ENCODE measurements at places on chromosomes 12 and 14.

GRCh38 chr14:53894456-53894855, 62.2 kb downstream of the BMP4 start:
- no peak for DNase-seq

- no peak for DNase-seq
Measured at GRCh38 chr12:116200812-116201211, 76.7 kb downstream of the MED13L start.

- no peak for DNase-seq
Measured at GRCh38 chr12:124031058-124031457, 58.0 kb downstream of the ZNF664 start.

GRCh38 chr14:92922155-92922735, 705 bp upstream of the CHGA start:
- DNase-seq: no peak

GRCh38 chr14:66228267-66228970, 257.8 kb upstream of the CCDC196 start:
- no peak for DNase-seq

- peak; percentile 72 for DNase-seq
Measured at GRCh38 chr12:71440345-71440762, 756 bp downstream of the LGR5 start.

DNA sequence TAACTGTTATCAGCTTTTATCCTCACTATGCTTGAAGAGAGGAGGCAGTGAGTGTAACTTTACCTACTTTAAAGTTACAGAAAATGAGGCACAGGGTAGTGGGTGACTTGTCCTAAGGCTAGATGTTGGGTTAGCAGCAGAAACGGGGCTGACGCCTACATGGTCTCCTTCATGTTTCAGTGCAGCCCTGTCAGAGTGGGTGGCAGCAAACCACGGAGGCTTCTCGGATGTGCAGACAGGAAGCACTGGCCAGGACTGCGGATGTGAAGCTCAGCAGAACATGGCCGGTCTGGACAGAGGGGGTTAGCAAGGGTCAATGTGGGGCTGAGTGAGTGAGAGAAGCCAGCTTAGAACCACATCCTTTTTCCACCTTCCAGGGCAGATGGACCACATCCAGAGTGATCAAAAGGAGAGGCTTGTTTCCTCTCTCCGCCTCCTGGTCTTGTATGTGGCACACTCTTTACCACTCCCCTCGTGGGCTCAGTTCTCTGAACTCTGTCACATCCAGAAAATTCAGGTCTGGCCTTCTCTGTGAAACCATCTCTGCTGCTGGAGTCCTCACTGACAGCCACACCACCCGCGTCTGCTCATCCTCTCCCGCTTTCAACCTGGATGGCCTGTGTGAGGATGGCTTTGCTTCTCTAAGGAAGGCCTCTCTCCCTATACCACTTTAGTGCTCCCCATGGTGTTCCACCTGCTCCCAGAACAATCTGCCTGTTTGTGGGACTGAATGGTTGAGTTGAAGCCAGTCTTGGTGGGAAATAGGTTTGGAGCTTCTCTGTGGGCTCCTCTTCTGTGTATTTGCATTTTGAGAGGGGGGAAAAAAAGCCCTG, 14.1 kb downstream of the SUSD6 start:
- peak; percentile 80 for DNase-seq

DNA sequence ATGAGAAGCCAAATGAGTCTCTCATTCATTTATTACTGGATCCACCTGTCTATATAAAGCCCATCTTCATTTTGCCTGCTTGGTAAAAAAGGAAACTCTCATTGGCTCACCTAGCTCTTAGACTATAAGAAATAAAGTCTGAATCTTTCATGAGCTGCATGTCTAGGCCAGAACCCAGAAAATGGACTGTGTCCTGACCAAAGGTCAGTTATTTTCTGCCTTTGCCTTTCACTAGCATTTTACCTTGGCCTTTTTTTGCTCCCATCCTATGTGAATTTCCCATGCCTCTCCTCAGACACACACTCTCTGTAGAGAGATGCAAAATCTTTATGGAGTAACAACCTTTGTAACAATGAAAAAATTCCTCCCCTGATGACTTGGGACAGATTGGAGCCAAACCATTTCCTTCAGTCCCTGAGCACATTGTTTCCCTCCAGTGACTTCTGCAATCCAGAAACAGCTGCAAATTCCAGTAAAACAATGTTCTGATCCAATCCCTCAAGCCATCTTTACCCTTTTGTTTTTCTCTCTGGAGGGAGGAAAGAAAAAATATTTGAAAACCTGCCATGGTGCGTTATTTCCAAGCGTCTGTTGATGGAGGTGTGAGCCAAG, 33.6 kb upstream of the MAP3K9 start:
- no peak for DNase-seq

- DNase-seq: peak; percentile 47
Measured at GRCh38 chr14:82710267-82710841, 1176.7 kb upstream of the SEL1L start.

DNA sequence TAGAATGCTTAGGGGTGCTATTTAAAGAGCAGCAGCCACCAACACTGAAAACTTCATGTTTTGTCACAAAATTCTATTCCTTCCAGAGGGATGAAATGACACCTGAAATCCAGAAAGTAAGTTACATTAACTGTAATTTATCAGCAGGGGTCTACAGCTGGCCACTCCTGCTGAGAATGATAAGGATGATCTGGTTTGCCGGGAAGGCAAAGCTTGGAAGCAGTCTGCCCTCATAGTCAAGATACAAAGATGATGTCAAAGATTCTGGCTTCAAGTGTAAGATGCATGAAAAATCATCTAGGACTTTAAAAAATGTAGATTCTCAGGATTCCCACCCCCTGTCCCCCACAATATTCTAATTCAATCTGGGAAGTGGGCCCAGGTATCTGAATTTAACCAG, 58.4 kb downstream of the DCAF5 start:
- no peak for DNase-seq

- DNase-seq: no peak
Measured at GRCh38 chr12:31835276-31835882, 106.6 kb upstream of the AMN1 start.

- DNase-seq: no peak
Measured at GRCh38 chr12:1927051-1927680, 8.7 kb upstream of the CACNA2D4 start.

- no peak for DNase-seq
Measured at GRCh38 chr12:83473408-83474095, 786.8 kb downstream of the TMTC2 start.

- DNase-seq: no peak
Measured at GRCh38 chr12:53042607-53043454, 7.0 kb upstream of the TNS2 start.

GRCh38 chr12:14920475-14921126, 17.7 kb downstream of the ERP27 start:
- DNase-seq: no peak

DNA sequence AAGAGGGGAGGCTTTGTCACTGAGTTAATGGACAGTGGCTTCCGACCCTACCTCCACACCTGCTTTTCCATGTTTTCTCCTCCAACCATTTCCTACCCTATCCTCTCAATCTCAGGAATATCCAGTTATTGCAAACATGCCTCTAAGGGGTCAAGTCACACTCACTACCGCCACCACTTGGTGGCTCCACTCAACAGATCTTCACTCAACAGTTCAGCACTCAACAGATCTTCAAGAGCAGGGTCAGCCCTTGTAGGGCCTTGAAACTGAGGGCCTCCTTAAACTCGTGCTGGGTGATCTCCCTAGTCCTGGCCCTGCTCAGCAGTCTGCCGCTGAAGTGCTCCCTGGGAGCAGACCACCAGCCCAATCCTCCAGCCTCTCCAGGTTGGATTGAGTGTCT, 14.2 kb downstream of the ZNF641 start:
- DNase-seq: no peak

GRCh38 chr14:70014406-70015095, 135.3 kb downstream of the SMOC1 start:
- no peak for DNase-seq

GRCh38 chr12:38875586-38876228, 29.7 kb downstream of the CPNE8 start:
- no peak for DNase-seq

DNA sequence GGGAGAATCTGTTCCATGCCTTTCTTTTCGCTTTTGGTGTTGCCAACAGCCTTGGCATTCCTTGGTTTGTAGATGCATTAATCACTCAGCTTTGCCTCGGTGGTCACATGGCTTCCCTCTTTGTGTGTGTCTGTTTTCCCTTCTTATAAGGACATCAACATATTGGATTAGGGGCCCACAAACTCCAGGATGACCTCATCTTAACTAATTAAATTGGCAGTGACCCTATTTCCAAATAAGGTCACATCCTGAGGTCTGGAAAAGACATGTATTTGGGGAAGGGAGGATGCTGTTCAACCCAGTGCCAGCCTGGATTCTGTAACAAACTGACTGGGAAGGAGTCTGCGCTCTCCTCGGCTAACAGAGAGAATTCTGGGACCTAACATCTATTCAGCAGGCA, 365.7 kb upstream of the FKBP4 start:
- DNase-seq: no peak

GRCh38 chr12:121812921-121813896, 9.4 kb downstream of the SETD1B start:
- DNase-seq: peak; percentile 49

- peak; percentile 71 for DNase-seq
Measured at GRCh38 chr14:53306267-53306721, 153.2 kb upstream of the DDHD1 start.

GRCh38 chr12:80157645-80158044, 58.3 kb downstream of the OTOGL start:
- no peak for DNase-seq

GRCh38 chr12:104462931-104463339, 6.2 kb downstream of the CHST11 start:
- DNase-seq: no peak

DNA sequence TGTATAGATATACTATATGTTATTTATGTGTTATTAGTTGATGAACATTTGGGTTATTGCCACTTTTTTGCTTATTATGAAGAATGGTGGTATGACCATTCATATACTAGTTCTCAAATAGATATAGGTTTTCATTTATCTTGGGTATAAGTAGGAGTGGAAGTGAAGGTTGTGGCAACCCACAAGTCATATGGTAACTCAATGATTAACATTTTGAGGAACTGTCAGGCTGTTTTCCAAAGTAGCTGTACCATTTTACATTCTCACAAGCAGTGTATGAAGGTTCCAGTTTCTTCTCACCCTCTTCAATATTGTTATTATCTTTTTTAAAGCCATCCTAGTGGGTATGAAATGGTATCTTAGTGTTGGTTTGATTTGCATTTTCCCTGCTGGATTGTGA, 19.0 kb upstream of the MSRB3 start:
- DNase-seq: no peak

DNA sequence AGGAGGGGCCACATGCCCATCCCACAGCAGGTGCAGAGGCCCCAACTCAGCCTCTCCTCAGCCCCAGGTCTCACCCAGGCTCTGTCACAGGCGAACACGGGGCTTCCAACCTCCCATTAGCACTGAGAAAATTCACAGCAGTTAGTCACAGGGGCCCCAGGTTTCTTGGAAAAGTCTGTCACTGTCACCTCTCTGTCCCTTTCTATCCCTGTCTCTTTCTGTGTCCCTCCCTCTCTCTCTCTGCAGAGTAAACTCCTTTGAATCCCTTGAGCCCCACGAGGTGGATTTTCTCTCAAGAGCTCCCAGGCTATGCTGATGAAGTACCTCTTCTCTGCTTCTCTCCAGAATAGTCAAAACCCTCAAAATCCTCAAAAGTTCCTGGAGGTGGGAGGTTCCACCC, 14.0 kb upstream of the ENDOU start:
- no peak for DNase-seq

DNA sequence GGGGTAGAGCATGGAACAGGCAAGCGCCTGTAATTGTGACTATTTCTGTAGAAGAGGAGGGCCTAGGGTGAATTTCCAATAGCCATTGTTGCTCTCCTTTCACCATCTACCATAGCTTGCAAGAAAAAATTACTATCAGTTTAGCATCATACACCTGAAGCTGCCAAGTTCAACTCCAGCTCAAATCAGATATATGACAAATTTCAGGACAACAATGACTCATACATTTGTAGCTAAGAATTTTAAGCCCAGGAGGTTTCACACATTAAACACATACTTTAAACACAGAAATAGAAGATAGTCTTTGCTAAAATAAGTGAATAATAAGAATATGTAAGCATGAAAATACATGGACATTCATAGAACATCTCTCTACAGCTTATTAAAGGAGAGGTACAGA, 17.6 kb upstream of the G2E3 start:
- DNase-seq: no peak

DNA sequence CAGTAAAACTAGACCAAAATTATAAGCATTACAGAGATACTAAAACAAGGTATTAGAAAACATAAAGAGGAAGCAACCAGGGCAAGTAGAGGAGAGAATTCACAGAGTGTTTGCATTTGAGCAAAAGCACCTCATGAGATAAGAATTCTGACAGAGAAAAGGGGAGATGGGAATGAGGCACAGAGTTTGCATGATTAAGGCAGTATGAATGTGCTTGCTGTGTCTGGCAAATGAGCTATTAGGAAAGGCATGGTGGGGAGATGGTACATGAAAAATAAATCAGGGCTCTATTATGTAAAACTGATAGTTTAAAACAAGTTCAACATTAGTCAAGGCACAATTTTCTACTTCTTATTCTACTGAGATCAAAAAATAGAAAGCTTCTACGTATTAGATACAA, 23.1 kb downstream of the GARIN6 start:
- no peak for DNase-seq

GRCh38 chr14:59754256-59754655, 116.3 kb downstream of the RTN1 start:
- DNase-seq: no peak

DNA sequence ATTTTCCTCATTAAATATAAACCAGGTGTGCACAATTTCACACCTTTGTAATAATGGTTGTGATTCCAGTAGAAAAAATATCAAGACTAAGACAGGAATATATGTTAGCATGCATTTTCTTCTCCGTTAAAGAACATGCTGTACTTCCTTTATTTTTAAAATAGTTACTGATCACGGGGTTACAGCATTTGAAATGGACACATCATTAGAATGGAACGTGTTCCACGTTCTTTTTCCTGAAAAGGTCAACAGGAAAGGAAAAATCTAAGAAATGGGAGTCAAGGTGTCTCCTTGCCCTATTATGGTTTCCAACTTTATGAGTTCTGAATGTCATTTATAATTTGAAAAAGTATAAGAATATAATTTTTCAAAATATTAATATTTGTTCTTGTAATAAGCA, 1325.7 kb downstream of the SLC16A7 start:
- no peak for DNase-seq

DNA sequence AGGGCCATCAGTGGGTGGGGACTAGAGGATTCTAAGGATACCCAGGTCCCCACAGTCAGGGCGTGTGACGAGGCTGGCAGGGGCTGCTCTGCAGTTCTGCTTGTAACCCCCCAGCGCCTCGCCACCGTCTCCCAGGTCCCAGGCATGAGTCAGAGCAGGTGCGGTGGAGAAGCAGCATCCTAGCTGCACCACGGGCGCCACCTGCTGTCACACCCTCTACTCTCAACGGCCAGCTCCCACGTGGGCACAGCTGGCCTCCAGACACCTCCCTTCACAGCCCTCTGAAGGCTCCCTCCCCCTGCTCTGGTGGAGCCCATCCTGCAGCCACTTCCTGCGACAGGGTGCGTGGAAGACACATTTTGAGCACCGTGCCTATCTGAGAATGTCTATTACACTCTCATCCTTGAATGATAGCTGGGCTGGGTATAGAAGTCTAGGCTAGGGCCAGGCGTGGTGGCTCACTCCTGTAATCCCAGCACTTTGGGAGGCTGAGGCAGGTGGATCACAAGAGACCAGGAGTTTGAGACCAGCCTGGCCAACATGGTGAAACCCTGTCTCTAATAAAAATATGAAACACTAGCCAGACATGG, 6.9 kb upstream of the NUDT14 start:
- no peak for DNase-seq
